ENCODE measurements at places on chromosomes 3 and 15. TPM values are rescaled to one million over a fixed set of nuclear protein-coding genes. Genes with fewer than 3 reads are reported as not detected.

- DNase-seq: no peak
These were observed 913 bp downstream of the FAM174B start for GRCh38 chr15:92654662-92655061.

DNA sequence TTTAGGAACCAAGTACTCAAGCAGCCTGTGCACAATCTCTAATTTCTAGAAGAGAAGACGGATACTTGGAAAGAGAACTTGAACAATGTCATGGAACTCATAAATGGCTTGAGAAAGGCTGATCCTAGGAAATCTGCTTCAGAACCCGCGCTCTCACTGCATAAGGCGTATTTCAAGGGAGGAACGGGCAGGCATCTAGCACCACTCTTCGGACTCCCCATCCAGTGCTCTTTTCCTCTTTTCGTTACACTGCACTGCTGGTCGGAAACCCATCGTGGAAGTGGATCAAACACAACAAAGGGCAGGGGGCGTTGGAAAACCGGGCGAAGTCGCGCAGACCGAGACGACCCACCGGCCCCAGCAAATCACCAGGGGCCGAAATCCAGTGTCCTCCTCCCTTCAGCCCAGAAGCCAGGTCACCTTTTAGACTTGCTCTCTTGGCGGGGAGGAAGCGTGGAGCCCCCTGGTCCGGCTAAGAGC is 539 bp upstream of the TLNRD1 start:
- DNase-seq: no peak

The GMPS gene
- total RNA-seq: 117 TPM

The PEX5L gene
- total RNA-seq: not detected

DNA sequence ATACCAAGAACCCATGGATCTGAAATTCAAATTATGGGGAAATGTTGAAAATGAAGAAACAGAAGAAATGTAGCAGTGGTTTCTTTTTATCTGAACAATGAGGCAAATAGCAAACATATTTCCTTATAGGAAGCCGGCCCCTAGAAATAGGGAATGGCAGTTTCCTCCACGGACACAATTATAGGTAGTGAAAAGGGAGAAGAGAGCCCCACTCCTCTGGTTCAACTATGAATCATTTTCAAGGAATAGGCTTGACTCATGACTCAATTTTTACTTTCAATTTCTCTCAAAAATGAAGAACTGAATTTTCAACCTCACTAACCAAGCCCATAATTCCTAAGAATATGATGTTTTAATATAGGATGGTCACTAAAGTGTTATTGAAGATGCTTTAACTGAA is 243.1 kb downstream of the MECOM start:
- DNase-seq: no peak

GRCh38 chr3:59880717-59881116 is 830.9 kb upstream of the CFAP20DC start:
- no peak for DNase-seq

DNA sequence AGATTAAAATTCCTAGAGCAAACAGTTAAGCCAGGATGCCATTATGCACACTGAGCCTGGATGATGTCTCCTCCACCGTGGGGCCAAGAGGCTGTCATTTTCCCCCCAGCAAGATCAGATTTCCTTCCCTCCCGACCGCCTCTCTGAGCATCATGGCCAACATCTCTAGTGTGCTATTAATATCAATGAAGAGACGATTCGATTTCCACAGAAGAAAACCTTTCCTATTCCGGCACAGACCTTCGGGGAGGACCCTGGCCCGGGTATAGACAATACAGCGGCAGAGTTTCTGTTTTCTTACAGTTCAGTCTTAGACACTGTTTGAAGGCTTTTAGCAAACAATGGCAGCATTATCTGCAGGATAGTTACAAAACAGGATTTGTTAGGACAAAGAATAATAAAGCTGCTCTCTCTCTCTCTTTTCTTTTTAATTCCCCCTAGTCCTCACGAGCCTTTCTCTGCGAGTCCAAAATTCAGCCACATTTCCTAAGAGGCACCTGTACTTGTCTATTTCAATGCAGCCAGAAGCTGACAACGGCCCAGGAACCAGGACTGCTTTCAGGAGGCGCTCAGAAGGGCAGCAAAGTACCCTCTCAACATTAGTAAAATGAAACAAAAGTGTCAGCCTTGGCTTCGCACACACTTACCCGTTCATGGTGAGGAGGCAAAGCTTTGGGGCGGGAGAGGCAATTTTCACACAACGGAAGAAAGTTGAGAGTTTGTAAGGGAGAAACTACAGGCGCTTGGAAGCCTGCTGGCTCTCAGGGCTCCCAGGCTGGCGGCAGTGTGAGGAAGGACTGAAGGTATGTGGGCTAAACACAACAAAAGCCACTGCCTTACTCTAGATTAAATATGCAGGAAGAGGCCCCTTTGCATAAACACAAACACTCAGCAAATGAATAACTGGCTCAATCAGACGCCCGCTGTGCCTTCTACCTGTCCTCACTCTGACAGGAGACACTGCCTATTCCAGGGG is 278.0 kb downstream of the FOXP1 start:
- peak; percentile 42 for DNase-seq

DNA sequence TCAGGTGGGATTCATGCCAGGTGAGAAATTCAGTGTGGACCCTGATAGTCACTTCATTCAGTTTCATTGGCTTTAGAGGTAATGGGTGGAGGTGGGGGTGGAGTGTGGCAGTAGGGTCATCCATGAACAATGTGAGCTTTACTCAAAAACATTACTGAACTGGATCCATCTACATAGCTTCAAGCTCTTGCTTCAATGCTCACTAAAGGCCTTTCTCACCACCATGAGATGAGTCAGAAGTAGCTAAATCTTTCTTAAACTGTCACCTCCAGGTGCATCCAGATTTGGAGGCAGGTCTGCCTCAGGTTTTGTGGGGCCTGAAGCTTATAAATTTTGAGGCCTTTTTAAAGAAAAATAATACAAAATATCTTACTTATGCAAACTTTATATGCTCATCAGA is 363.6 kb downstream of the CHST2 start:
- DNase-seq: no peak

DNA sequence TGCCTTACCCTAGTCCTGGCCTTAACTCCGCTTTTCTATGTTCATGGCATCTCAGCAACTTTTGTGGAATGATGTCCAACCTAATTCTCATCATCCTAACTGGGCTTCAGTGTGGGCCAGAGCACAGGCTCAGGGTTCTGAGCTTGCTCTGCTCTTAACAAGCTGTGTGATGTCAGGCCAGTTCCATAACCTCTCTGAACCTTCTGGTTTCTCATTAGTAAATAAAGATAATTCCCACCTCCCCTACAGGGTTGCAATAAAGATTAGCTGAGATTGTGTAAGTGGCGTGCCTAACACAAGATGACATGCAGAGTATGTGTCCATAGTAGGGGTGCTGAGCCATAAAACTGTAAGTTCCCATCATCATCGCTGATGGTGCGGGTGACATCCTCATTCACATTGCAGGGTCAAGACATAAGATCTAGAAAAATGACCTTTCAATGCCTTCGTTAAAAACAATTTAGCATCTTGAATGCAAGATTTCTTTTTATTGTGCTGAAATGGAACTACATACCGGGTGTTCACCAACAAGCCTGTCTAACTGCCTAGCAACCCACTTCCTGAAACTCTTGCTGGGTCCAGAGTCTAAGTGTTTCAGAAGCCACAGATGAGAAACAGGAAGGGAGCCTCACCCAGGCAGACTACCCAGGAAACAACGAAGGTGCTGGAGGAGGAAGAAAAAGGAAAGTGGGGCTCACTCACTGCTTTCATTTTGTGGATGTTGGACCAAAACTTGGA is 36.2 kb downstream of the CDCP1 start:
- DNase-seq: peak; percentile 27

DNA sequence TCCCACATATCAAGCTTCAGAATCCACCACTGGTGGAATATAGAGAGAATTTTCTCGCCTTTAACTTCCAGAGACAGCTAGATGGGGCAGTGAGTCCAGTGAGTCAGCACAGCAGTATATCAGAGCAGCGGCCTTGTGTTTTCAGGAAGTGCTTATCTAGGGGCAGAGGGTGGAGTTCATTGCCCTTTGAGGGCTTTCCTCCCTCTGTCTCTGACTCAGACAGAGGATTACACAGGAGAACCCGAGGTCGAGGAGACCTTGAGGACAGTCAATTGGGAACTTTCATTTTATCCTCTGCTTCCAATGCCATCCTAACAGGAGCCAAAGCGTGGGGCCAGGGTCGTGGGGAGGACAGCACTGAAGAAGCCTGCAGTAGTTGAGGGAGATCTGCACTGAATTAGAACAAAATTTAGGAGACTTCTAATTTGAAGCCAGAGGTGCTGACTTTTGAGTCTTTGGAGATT is 109.6 kb upstream of the UMPS start:
- no peak for DNase-seq

The PLS1 gene
- total RNA-seq: 3.7 TPM

DNA sequence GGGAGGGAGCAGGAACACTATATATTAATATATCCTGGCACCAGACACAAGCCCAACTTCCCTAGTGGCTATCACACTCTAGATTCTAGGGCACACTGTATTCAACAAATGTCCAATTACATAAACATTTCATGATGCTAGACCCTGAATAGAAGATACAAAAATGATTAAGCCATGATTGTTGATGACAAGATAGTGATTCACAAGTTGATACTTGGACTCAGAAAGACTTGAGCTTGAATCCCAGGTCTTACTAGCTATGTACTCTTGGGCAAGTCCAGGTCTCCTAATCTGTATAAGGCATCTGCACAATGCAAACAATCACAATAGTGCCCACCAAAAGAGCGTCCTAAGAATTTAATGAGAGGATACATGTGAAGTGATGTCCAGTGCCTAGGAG is 10.0 kb upstream of the SNTN start:
- no peak for DNase-seq

DNA sequence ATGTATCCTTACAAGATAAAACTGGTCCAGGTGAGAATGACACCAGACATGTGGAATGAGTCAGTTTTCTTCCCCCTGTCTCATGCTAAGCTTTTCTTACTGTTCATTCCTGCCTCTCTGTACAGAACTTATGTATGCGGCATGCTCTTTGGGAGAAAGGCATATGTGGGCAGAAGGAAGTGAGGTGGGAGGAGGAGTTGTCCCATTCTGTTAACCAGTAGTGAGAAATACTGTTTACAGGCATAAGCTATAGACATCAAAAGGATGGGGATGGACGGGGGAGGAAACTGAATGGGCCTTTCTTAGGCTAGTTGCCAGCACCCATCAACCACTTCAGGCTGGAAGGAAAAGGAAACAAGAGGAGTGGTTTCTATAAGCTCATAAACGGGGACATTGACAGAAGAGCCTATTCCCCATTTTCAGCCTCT is 143.6 kb upstream of the BHLHE40 start:
- DNase-seq: no peak

GRCh38 chr15:39628546-39629257 is 47.8 kb downstream of the THBS1 start:
- no peak for DNase-seq

The CEP152 gene
- total RNA-seq: 20.7 TPM

The ASB14 gene
- total RNA-seq: not detected

DNA sequence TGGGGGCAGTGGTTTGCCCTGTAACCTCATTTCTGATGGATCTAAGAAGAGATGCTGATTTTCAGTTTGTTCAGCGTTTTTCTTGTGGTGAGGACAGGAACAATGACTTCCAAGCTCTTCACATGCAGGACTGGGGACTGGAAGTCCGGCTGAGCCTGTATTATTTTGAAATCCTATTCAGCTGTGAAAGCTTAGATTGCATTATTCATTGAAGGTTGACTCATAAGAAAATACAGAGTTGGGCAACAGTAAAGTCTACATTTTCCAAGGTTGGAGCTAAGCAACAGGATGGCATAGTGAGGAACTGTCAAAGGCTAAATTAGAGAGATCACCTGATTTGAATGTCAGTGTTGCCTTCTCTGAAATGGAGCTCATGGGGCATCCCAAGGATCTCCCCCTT is 230.9 kb upstream of the FEZF2 start:
- DNase-seq: no peak

DNA sequence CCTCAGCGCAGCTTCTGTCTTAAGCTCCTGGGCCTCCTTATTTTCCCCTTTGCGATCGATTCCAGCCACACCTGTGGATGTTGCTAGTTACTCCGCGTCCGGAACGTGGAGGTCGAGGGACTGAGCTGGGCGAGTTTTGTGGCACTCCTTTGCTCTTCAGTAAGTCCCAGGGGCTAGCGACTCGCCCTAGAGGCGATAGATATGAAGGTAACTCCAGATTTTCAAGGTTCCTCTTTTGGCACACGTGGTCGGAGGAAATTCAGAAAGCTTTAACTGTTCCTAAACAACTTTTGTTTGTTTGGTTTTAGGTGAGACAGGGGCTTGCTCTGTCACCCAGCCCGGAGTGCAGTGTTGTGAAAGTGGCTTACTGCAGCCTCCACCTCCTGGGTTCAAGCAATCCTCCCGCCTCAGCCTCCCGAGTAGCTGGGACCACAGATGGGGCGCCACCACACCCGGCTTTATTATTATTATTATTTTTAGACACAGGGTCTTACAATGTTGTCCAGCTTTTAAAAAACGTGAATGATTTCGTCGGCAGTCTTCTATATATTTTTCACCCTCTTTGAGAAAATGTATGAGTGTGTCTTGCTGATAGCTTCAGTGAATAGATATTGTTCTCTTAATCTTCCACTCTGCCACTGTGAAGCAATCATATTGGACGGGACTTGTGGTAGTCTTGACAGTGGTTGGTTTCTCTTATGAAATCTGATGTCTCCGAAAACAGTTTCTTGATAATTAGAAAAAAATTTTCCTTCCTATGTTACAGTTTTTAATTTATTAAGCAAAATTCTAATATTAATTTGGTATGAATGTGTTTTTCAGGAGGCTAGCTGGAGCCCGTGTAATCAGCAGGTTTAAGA is 785 bp downstream of the MFSD1 start:
- DNase-seq: peak; percentile 2

DNA sequence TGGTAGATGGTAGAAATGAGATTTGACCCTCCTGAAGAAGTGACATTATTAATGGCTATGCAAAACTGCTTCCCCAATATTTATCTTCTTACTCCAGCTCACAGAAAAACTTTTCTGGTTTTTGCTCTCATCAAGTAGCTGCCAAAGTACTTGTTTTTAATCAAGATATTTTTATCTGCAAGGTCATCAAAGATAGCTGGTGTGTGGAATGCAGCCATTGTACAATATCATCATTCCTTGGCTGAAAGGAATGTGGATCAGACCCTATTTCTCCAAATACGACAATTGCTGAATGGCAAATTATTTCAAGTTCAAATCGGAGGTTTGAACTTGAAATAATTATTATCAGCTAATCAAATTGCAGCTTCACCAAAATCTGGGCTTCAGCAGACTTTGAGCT is 126.9 kb upstream of the SLC7A14 start:
- no peak for DNase-seq

The PP2D1 gene
- total RNA-seq: not detected

- no peak for DNase-seq
These were observed 31.3 kb downstream of the LRRC3B start for GRCh38 chr3:26653811-26654425.

DNA sequence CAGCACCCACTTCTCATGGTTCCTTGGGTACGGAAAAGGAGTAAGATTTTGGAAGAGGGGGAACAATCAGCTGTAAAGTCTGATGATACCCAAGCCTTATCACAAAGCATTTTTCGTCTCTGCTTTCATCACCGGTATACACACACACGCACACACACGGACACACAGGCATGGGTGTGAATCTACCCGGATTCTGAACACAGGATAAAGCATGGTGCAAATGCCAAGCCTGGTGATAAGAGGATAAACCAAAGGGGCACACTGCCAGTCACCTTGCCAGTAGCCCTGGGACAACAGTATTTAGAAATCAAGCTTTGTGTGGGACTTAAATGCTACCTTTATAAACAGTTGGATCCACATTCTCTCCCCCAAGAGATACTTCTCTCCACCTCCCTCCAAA is 22.2 kb downstream of the FAM174B start:
- no peak for DNase-seq
